HCT116 (cell line): ENCODE measurements at places on chromosomes 11 and 22. TPM values are rescaled to one million over a fixed set of nuclear protein-coding genes. Genes with fewer than 3 reads are reported as not detected.

HBB gene
- not detected for total RNA-seq

GPR83 gene
- 0.39 TPM for total RNA-seq

C2CD2L gene
- 12.4 TPM for total RNA-seq

HIC2 gene
- total RNA-seq: 6.7 TPM

BDNF gene
- 22.0 TPM for total RNA-seq

TRIM64 gene
- total RNA-seq: not detected

CNTN5 gene
- not detected for total RNA-seq

C11orf97 gene
- not detected for total RNA-seq

SLC22A8 gene
- total RNA-seq: not detected

PRR33 gene
- not detected for total RNA-seq

ZC3H12C gene
- 10.2 TPM for total RNA-seq

PLA2G3 gene
- not detected for total RNA-seq

CDC42BPG gene
- 30.1 TPM for total RNA-seq

FAM111B gene
- 10.7 TPM for total RNA-seq

HEPACAM gene
- not detected for total RNA-seq

MAP6 gene
- total RNA-seq: not detected

UBQLN3 gene
- total RNA-seq: not detected

P4HA3 gene
- 0.91 TPM for total RNA-seq

SLC3A2 gene
- 418 TPM for total RNA-seq

SLC36A4 gene
- total RNA-seq: 21.1 TPM

ROBO4 gene
- total RNA-seq: not detected

MRGPRX3 gene
- total RNA-seq: not detected

GAL3ST3 gene
- total RNA-seq: not detected

MMP12 gene
- not detected for total RNA-seq

SCGB1A1 gene
- total RNA-seq: 2.0 TPM

CPSF7 gene
- total RNA-seq: 110 TPM

RRP7A gene
- total RNA-seq: 50.8 TPM

DCHS1 gene
- 0.30 TPM for total RNA-seq

APOBEC3H gene
- 1.8 TPM for total RNA-seq

MYOD1 gene
- not detected for total RNA-seq

MOGAT2 gene
- total RNA-seq: 0.12 TPM

MS4A1 gene
- total RNA-seq: 0.25 TPM

FGF19 gene
- total RNA-seq: 37.5 TPM

PATE4 gene
- total RNA-seq: not detected

BTBD18 gene
- not detected for total RNA-seq

UPK3A gene
- total RNA-seq: not detected

MSANTD2 gene
- total RNA-seq: 8.6 TPM

RAB36 gene
- total RNA-seq: 6.1 TPM

PHETA2 gene
- 0.22 TPM for total RNA-seq

SCO2 gene
- 7.0 TPM for total RNA-seq

OR52I2 gene
- not detected for total RNA-seq

DGAT2 gene
- 2.4 TPM for total RNA-seq

WDR74 gene
- 111 TPM for total RNA-seq
